ENCODE measurements at places on chromosomes 2 and 18.

DNA sequence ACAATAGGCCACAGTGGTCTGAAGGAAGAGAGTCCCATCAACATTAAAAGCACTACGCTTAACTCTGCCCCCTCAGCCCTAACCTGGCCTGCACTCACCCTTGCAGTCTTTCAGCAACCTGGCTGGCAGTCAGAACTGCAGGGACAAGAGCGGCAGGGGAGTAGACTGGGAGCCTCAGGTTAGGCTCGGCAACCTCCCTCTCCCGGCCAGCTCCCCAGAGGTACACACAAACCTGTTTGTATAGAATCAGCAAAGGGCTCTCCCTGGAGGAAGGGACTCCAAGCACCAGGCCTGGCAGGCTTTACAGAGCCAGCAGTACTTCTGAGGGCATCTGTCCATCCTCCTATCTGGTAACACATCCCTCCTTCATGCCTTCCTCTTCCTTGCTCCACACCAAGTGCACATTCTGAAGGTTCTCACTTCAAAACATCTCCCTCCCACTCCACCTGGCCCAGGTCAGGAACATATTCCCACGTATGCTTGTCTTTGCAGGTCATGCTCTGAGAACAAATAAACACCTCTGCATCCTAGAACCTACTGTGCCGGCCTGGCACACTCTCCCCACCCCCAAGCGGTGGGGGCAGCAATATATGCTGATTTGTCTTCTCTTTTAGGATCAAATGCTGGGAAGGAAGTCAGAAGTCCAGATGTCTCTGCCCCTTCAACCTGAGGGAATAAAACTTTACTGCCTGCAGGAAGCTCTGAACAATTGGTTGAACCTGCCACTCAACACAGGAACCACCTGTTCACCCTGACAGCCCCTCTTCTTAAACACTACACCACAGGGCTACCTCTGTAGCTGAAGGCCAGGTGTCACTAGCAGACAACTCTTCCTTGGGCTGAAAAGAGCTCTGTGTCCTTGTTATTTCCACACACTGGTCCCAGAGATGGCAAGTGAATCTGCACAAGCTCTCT, 12.6 kb upstream of the SFXN5 start:
- no peak for DNase-seq

DNA sequence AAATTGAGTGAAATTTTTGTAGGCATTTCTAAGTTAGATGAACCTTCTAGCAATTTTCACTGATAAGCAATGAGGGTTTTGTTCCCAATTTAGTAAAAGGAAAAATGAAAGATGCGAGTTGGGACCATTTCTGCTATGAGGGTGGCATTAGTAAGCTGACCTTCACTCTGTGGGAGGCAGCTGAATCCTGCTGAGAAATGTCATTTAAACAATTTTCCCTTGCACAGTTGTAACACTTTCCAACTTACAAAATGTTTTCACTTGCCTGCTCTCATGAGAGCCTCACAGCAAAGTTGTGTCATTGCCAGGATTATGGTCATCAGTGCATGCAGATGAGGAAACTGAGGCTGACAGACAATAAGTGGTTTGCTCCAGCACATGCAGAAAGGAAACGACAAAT, 527.7 kb downstream of the TNS1 start:
- DNase-seq, result no peak

GRCh38 chr2:45001869-45002385, 7.3 kb downstream of the SIX2 start:
- no peak for DNase-seq

DNA sequence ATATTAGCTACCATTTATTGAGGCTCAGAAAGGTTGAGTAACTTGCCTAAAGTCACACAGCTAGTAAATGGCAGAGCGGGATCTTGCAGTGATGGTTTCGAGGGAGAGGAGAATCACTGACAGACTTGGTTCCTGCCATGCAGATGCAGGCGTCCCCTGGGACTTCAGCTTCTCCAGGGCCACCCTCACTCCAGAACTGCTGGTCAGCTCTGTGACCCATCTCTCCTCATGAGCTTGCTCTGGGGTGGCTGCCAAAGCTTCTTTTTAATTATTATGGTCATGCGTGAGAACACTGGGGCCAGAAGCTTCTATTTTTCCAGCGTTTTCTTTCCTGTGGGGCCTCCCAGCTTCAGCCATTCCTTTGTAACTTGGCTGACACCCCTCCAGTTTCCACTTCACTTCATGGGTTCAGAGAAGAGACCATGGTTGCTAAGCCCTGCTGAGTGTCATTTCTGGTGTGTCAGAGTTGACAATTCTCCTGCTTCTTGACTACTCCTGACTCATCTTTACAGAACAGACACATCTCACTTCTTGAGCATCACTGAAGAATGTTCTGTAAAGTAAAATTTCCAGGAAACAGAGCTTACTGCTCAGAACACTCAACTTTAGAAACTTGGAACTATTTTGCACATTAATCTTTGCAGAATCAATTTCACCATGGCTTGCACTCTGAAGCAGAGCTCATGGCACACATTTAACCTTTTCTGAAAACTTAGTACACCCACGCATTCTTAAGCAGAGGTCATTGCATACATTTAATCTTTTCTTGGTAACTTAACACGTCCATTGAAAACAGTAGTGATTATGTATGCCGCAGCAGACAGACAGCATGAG, 70.4 kb downstream of the IL1R2 start:
- DNase-seq, result no peak

- DNase-seq, result no peak
These were observed 42.0 kb downstream of the CCDC150 start for GRCh38 chr2:196681510-196681909.

DNA sequence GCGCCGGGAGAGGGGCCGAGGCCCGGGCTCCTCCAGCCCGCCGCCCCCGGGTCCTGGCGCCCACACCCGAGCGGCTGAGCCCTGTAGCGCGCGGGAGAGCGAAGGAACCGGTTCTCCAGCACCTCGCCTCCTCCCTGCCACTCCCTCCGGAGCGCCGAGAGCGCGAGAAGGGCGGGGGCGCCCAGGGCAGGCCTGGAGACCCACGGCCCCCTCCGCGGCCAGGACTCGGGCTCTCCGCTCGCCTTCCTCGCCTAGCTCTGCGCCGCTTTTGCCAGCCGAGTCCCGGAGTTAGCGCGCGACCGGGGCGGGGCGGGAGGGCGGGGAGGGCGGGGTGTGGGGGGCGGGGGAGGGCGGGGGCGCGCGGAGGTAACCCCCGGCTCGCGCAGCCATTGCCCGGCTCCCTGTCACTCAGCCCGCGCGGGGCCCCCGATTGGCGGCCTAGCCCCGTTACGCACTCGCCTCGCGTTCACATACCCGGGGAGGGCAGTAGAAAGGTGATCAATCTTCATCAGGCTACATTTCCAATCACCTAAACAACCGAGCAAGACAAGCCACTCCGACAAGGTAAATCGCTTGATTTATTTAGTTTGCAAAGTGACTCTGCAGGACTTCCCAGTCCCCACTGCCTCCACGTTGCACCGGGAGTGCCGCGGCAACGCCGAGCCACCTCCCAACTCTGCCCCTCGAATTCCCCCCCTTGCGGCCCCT, at the start of gene OTX1:
Gene OTX1 (plus strand): TSS at position 497 of the 708 bp plus-strand sequence. CDS start 2,161 bp downstream, outside the sequence.
- no peak for DNase-seq

DNA sequence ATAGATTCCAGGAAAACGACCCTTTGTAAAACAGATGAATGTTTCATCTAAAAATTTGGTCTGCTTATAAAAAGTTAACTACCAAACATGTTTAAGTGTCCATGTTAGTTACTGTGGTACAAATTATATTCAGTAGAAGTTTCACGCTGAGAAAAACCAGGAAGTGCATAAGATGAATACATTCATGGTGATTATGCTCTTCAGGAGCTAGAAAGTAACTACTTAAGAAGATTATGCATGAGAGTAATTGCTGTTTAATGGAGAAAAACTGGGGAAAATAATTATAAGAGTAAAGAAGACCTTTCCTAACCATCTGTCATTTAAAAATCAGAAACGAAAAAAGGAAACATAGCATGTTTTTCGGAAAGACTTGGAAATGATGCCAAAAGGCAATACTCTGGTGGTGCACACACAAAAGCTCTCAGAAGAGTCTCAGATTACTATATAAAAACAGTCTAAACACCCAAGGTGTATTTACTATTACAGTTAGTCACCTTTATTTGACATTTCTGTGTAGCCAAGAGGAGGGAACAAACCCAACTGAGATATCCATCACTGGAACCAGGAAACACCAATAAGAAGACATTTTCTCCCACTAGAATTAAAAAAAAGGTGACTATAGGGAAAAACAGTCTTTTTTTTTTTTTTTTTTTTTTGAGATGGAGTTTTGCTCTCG, 38.8 kb upstream of the METTL21A start:
- DNase-seq, result no peak

DNA sequence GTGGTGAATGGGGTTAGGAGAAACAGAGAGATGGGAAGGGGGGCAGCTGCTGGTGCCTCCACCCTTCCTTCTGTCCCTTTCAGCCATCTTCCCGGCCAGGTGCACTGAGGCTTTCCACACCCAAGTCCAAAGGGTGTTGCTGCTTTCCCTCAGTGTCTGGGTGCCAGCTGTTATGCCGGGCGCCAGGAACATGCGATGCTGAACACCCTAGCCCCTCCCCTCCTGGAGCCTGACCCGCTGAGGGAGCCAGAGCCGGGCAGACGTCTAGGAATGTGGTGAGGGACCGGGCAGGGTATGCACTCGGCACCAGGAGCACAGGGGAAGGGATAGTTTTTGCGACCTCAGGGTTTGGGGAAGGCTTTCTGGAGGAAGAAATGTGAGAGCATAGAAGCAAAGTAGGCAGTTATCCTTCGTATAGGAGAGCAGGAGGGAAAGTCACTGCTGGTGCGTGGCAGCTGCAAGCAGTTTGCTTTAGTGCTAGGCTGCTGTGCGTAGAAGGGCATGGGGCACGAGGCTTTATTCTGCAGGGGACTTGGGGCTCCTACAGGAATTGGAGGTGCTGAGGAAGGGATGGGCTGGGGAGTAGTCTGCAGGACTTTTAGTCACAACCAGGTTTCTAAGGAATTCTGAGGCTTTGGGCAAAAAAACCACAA, 147.7 kb downstream of the TSN start:
- DNase-seq, result no peak

DNA sequence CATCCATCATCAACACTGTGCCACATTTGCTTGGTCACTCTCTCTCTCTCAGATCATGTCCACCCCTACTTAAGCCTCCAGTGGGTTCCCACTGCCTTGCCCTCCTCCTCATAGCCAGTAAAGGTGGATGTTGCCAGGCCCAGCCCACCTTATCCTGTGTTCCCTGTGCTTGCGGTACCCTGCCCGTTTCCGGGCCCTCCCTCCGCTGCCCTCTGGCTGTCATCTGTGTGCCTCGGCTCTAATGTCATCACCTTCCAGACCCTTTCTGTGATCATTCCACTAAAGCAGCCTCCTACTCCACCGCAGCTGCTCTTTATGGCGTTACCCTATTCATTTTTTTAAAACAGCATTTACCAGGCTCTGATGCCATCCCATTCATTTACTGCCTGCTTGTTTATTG, 305.7 kb upstream of the SKOR2 start:
- no peak for DNase-seq

GRCh38 chr2:203551778-203552177, 16.7 kb upstream of the RAPH1 start:
- no peak for DNase-seq

- no peak for DNase-seq
These were observed 39.5 kb upstream of the ARL4C start for GRCh38 chr2:234536178-234536965.

- DNase-seq, result no peak
These were observed 100.1 kb downstream of the CTNNA2 start for GRCh38 chr2:79612999-79613398.

- DNase-seq, result no peak
These were observed 893.7 kb upstream of the FAM98A start for GRCh38 chr2:34492561-34493455.

GRCh38 chr2:23803264-23803964, 123.5 kb downstream of the ATAD2B start:
- DNase-seq, result no peak

DNA sequence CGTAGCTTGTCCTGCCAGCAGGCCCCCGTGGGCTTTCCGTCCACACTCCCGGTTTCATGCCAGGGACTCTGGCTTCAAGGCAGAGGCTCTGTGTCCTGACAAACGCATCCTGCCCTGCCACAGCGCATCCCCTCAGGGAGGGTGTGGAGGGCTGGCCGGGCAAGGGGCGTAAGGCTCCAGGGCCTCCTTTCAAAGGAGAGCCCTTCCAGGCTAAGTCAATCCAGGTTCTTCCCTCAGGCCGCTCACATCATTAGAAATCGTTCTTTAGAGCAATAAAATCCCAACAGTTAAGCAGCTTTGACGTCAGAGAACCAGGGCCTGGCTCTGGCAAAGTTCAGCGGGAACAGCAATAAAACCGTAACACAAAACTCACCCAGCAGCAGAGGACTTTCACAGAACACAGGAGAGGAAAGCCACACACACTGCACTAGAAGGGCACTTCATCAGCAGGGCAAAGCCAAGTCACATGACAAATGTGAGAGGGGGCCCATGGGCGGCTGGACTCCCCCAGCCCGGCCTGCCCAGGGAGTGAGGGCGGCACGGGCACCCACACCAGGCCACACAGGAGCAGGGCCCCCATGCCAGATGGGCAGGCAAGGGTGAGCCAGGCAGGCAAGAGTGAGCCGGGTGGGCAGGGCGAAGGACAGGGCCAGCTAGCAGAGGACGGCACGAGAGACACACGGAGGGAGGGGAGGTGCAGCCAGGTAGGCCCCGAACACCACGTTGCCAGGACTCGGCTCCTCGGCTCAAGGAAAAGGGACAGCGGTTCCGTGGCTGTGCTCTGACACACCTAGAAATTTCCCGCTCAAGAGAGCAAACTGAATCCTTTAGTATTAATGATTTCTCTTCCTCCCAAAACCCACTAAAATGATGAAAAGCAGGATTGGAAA, 52.0 kb downstream of the HDAC4 start:
- no peak for DNase-seq

DNA sequence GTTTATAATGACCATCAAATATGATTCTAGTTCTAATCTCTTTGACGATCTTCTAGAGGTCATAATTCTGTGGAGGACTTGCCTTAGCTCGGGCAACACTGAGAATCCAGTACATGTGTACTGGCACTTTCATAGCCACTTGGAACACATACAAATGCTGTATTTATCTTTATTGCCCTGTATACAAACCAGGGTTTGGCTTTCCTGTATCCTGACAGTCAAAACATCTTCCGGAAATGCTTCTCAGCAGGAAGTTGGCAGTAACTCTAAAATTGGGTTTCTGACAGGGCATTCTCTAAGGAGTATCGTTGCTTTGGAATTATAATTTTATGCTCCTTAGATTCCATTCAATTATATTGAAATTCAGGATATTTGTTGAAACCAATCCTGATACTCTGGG, 643.6 kb downstream of the NRXN1 start:
- no peak for DNase-seq
